ENCODE measurements at places on chromosomes 6 and 20.

DNA sequence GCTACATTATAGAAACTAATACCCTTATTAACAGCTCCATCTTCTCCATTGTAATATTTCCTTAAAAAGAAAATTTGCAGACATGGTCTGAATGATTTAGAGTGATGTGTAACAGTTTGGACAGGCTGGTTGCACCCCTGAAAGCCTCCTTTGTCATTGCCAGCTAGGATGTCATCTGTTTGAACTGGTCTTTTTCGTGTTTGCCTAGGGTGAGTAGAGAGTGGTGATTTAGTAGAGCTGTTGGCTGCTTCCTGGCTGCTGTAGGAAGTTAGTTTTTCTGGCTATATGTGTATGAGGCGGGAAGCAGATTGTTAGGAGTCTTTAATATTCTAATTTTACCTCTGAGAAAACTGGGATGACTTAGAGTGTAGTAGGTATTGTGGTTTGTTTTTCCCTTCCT is 101.1 kb downstream of the ZFAND3 start:
- no peak for DNase-seq
- H3K4me3 ChIP-seq = no peak overlapping the region
- peaks cover 9% of the 10 kb centered on the region for H3K4me1 ChIP-seq
- peaks cover 6% of the 10 kb centered on the region for H3K36me3 ChIP-seq

- no peak overlapping the region for H3K27ac ChIP-seq
- H3K27me3 ChIP-seq = no peaks in the 10 kb centered on the region
- H3K4me1 ChIP-seq = no peaks in the 10 kb centered on the region
- no peak for DNase-seq
- H3K4me3 ChIP-seq = no peak overlapping the region
- no peaks in the 10 kb centered on the region for H3K36me3 ChIP-seq
Observed at GRCh38 chr6:168095171-168095691, 16.2 kb upstream of the FRMD1 start.

- H3K36me3 ChIP-seq = peaks cover 3% of the 10 kb centered on the region
- no peak for DNase-seq
- no peaks in the 10 kb centered on the region for H3K27me3 ChIP-seq
Observed at GRCh38 chr6:143754204-143754603, 76.4 kb downstream of the PHACTR2 start.

GRCh38 chr6:161214722-161215121 is 59.1 kb downstream of the AGPAT4 start:
- H3K27me3 ChIP-seq = no peaks in the 10 kb centered on the region
- no peaks in the 10 kb centered on the region for H3K4me1 ChIP-seq
- no peak overlapping the region for H3K4me3 ChIP-seq

GRCh38 chr20:18541741-18542140 is 25.5 kb upstream of the SMIM26 start:
- no peak for DNase-seq
- H3K4me3 ChIP-seq = no peak overlapping the region
- H3K4me1 ChIP-seq = no peaks in the 10 kb centered on the region

GRCh38 chr6:63527658-63528514 is 44.4 kb upstream of the LOC128125822 start:
- no peaks in the 10 kb centered on the region for H3K27me3 ChIP-seq
- H3K4me1 ChIP-seq = peaks cover 40% of the 10 kb centered on the region
- DNase-seq = no peak
- H3K36me3 ChIP-seq = peaks cover 8% of the 10 kb centered on the region
- no peak overlapping the region for H3K4me3 ChIP-seq

- DNase-seq = no peak
- no peak overlapping the region for H3K27ac ChIP-seq
- H3K27me3 ChIP-seq = no peaks in the 10 kb centered on the region
- no peak overlapping the region for H3K4me3 ChIP-seq
- no peaks in the 10 kb centered on the region for H3K36me3 ChIP-seq
Observed at GRCh38 chr6:73796881-73797280, 100.9 kb downstream of the CD109 start.

GRCh38 chr6:49519660-49520059 is 19.9 kb downstream of the GLYATL3 start:
- no peaks in the 10 kb centered on the region for H3K4me1 ChIP-seq
- no peak overlapping the region for H3K27ac ChIP-seq
- no peaks in the 10 kb centered on the region for H3K36me3 ChIP-seq
- H3K27me3 ChIP-seq = peaks cover 2% of the 10 kb centered on the region
- no peak overlapping the region for H3K4me3 ChIP-seq

GRCh38 chr6:163170294-163170883 is 244.1 kb upstream of the QKI start:
- no peaks in the 10 kb centered on the region for H3K27me3 ChIP-seq
- H3K4me3 ChIP-seq = no peak overlapping the region
- peak; percentile 34 for DNase-seq
- H3K36me3 ChIP-seq = no peaks in the 10 kb centered on the region
- H3K4me1 ChIP-seq = no peaks in the 10 kb centered on the region

- no peaks in the 10 kb centered on the region for H3K36me3 ChIP-seq
- no peak for DNase-seq
- H3K27ac ChIP-seq = no peak overlapping the region
- peaks cover 3% of the 10 kb centered on the region for H3K4me1 ChIP-seq
- no peaks in the 10 kb centered on the region for H3K27me3 ChIP-seq
Observed at GRCh38 chr6:156464100-156464878, 312.9 kb upstream of the ARID1B start.

DNA sequence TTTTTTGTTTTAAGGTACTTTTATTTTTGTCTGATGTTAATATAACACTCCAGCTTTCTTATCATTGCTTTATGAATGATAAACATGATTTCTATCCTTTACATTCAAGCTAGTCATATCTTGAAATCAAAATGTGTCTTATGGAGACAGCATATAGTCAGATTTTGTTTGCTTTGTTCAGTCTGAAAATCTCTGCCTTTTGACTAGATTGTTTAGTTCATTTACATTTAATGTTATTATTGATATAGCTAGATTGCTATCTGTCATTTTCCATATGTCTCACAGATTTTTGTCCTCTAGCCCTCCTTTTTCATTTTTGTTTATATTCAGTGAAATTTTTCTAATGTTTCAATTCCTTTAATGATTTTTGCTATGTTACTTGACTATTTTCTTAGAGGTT is 332.8 kb downstream of the SMOC2 start:
- H3K4me1 ChIP-seq = no peaks in the 10 kb centered on the region
- H3K27me3 ChIP-seq = no peaks in the 10 kb centered on the region
- no peak overlapping the region for H3K27ac ChIP-seq
- H3K36me3 ChIP-seq = no peaks in the 10 kb centered on the region
- H3K4me3 ChIP-seq = no peak overlapping the region

GRCh38 chr6:124463271-124463670 is 499.0 kb upstream of the RNF217 start:
- no peak overlapping the region for H3K27ac ChIP-seq
- no peak overlapping the region for H3K4me3 ChIP-seq
- H3K27me3 ChIP-seq = no peaks in the 10 kb centered on the region
- no peaks in the 10 kb centered on the region for H3K4me1 ChIP-seq
- H3K36me3 ChIP-seq = no peaks in the 10 kb centered on the region
- no peak for DNase-seq

DNA sequence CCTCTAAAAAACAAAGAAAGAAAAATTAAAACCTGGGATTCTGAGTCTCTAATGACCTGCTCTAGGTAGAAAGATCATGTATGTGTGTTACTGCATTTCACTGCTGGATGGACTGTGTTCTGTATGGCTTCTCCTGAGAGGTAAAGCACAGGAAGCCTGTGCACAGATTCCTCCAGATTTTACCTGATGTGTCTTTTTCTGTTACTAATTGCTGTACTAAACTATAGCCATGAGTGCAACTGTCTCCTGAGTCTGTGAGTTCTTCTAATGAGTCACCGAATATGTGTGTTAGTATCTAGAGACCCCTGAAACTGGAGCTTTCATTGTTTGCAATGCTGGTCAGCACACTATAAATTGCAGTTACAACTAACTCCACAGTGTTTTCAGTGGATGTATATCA is 270.8 kb downstream of the CDKAL1 start:
- no peak for DNase-seq
- peaks cover 11% of the 10 kb centered on the region for H3K36me3 ChIP-seq
- no peaks in the 10 kb centered on the region for H3K27me3 ChIP-seq
- no peak overlapping the region for H3K27ac ChIP-seq
- H3K4me3 ChIP-seq = no peak overlapping the region

- H3K36me3 ChIP-seq = no peaks in the 10 kb centered on the region
- DNase-seq = peak; percentile 71
- H3K4me1 ChIP-seq = peaks cover 15% of the 10 kb centered on the region
- no peak overlapping the region for H3K27ac ChIP-seq
- no peak overlapping the region for H3K4me3 ChIP-seq
- H3K27me3 ChIP-seq = peaks cover 11% of the 10 kb centered on the region
Observed at GRCh38 chr6:130322673-130323268, 43.0 kb upstream of the TMEM200A start.

DNA sequence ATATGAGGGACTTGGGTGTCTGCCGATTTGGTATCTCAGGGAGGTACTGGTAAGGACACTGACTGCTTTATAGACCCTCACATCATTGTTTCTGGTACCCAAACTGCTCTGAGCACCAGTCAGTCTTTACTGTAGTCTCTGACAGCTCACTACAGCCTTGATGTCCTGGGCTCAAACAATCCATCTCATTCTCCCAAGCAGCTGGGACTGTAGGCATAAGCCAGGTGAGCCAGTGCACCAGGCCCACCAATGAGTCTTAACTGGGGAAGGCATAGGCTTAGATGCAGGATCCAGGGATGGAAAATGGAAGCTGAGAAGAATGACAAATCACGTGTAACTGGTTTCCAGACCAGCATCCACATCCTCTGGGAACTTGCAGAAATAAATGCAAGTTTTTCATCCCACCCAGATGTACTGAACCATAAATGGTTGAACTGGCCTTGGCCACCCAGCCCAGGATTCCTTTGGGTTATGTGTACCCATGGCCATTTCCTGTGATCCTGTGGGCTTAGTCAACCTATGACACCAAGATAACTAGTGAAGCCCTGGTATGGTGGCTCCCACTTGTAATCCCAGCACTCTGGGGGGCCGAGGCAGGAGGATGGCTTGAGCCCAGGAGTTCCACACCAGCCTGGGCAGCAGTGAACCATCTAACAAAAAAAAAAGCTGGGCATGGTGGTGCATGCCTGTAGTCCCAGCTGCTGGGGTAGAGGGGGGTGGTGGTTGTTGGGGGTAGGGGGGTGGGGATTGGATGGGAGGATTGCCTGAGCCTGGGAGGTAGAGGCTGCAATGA is 5.8 kb downstream of the TUBB start:
- H3K4me1 ChIP-seq = peaks cover 53% of the 10 kb centered on the region
- DNase-seq = no peak
- H3K4me3 ChIP-seq = peak overlapping the region; percentile 25
- no peaks in the 10 kb centered on the region for H3K27me3 ChIP-seq
- peaks cover 90% of the 10 kb centered on the region for H3K36me3 ChIP-seq

DNA sequence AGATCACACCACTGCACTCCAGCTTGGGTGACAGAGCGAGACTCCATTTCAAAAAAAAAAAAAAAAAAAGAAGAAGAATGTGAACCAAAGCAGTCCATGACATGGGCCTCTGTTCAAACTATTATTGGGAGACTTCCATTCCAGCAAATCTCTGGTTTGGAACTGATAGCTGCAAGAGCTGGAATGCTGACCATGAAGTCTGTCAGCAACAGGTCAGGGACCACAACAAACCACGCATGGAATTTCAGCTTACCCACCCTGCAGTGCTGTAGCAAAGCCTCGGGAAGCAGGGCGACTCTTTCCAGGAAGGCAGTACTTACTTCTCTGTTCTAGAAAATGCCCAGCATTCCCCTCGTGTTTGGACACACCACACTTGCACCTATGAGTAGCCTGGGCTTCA is 34.1 kb upstream of the TBC1D7 start:
- H3K36me3 ChIP-seq = peaks cover 12% of the 10 kb centered on the region
- no peaks in the 10 kb centered on the region for H3K27me3 ChIP-seq
- no peak overlapping the region for H3K4me3 ChIP-seq

DNA sequence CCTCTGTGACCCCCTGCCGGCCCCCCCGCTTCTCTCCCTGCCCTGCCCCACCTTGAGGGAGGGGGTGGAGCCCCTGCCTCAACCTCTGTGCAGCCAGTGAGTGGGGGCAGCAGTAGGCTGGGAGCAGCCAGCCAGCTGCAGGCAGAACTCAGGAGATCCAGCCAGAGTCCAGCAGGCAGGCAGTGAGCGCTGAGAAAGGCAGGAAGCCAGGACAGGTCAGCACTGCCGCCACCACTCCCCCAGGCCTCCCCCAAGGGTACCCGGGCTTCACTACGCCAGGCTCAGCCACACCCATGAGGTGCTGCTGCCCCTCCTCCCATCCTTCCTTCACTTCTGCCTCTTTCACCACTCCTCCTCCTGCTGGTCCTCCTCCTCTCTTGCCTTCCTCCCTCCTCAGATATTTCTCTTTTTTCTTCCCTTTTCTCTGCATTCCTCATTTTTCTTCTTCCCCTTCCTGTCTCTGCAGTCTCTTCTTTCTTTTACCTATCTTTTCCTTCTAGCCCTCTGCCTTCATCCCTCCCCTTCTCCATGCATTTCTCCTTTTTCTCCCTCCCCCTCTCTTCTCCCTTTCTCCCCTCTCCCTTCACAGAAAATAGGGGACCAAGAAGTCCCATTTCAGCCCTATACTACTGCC is 11.5 kb downstream of the TMEM63B start:
- no peak overlapping the region for H3K27ac ChIP-seq
- H3K4me3 ChIP-seq = no peak overlapping the region
- DNase-seq = no peak
- peaks cover 13% of the 10 kb centered on the region for H3K36me3 ChIP-seq
- H3K4me1 ChIP-seq = no peaks in the 10 kb centered on the region
- H3K27me3 ChIP-seq = no peaks in the 10 kb centered on the region

DNA sequence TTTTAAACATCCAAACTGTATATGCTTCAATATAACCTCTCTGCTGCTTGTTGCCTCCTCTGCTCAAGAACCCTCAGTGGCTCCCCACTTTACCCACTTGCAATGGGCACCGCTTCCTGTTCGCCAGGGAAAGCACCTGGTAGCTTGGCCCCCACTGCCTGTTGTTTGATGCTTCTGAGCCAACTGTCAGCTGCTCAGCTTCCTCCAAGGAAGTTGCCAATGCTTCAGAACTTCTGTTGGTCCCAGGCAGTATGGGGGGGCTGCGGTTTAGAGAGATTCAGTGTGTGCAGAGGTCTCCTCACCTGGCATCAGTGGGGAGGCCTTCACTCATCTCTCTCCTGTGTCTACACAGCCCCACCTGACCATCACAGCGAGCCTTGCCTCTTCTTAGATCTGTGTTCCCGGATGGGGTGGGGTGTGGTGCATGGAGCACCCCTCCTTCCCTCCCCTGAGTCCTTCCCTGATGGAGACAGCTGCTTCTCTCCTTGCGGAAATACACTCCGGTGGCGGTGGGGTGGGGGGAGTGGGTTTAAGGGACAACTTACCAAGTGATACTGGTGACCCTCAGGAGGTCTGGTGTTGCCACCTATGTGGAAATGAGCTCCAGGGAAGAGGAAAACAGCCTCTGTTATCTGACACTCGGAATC is 308.1 kb downstream of the CDH26 start:
- peaks cover 5% of the 10 kb centered on the region for H3K27me3 ChIP-seq
- H3K4me1 ChIP-seq = peaks cover 12% of the 10 kb centered on the region

- DNase-seq = no peak
- H3K4me3 ChIP-seq = no peak overlapping the region
- peaks cover 3% of the 10 kb centered on the region for H3K4me1 ChIP-seq
- no peaks in the 10 kb centered on the region for H3K36me3 ChIP-seq
- H3K27ac ChIP-seq = no peak overlapping the region
- peaks cover 2% of the 10 kb centered on the region for H3K27me3 ChIP-seq
Observed at GRCh38 chr20:41956338-41957074, 338.3 kb upstream of the CHD6 start.

- no peaks in the 10 kb centered on the region for H3K27me3 ChIP-seq
- peaks cover 7% of the 10 kb centered on the region for H3K4me1 ChIP-seq
- H3K27ac ChIP-seq = no peak overlapping the region
- no peak overlapping the region for H3K4me3 ChIP-seq
Observed at GRCh38 chr6:34529665-34530327, 26.3 kb downstream of the SPDEF start.

- peaks cover 3% of the 10 kb centered on the region for H3K36me3 ChIP-seq
- DNase-seq = peak; percentile 32
- peaks cover 24% of the 10 kb centered on the region for H3K4me1 ChIP-seq
- H3K27me3 ChIP-seq = peaks cover 11% of the 10 kb centered on the region
- H3K27ac ChIP-seq = no peak overlapping the region
- no peak overlapping the region for H3K4me3 ChIP-seq
Observed at GRCh38 chr6:17907406-17908229, 79.8 kb downstream of the KIF13A start.
